Kidney tubule cell (primary cell): ENCODE measurements at places on chromosomes 7 and 10.

DNA sequence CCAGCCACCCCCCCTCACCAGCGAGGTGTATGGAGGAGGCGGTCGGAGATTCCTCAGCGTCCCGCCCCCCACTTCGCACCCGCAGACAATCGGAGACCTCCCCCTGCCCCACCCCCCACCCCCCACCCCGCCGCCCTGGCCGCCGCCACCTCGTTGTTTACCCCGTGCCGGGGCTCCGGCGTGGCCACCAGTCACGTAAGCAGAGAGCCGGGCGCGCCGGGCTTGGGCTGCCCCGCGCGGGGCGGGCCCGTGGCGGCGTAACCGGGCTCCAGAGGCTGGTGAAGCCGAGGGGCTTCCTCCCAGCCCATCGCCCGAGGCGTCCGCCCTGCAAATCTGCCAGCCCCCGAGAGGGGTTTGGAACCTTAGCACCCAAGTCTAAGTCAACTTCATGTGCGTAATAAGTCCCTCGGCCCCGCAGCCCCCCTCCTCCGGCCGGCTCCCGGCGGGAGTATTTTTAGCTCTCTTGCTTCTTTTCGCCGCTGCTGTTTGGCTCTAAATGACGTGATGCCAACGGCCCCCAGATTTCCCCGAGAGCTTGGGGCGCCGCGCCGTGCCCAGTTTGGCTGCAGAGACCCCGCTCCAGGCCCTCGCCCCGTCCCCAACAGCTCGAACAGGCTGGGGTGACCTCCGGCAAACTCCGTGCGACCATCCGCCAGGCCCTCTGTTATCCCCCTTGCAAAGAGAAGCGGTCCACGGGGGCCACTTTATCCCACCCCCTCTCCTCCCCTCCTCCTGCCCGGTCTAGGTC lies 2.7 kb downstream of the MXI1 start:
- DNase-seq, result peak; percentile 56

- DNase-seq, result no peak
These were observed 1.1 kb downstream of the ENTPD1 start for GRCh38 chr10:95756809-95757684.

DNA sequence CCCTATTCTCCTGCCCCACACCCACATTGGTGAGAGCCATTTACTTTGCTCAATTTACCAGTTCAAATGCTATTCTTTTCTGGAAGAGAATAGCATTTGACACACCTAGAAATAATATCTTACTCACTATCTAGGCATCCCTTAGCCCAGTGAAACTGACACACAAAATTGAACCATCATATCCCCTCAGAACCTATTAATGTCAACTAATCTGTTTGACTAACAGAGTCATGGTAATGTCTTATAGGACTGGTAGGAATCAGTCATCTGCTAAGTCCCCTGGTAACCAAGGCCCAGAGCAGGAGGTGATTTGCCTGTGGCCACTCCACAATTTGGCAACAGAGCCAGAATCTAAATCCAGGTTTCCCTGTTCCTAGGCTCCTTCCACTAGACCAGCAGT lies 63.3 kb downstream of the PPP1R3C start:
- peak; percentile 58 for DNase-seq

DNA sequence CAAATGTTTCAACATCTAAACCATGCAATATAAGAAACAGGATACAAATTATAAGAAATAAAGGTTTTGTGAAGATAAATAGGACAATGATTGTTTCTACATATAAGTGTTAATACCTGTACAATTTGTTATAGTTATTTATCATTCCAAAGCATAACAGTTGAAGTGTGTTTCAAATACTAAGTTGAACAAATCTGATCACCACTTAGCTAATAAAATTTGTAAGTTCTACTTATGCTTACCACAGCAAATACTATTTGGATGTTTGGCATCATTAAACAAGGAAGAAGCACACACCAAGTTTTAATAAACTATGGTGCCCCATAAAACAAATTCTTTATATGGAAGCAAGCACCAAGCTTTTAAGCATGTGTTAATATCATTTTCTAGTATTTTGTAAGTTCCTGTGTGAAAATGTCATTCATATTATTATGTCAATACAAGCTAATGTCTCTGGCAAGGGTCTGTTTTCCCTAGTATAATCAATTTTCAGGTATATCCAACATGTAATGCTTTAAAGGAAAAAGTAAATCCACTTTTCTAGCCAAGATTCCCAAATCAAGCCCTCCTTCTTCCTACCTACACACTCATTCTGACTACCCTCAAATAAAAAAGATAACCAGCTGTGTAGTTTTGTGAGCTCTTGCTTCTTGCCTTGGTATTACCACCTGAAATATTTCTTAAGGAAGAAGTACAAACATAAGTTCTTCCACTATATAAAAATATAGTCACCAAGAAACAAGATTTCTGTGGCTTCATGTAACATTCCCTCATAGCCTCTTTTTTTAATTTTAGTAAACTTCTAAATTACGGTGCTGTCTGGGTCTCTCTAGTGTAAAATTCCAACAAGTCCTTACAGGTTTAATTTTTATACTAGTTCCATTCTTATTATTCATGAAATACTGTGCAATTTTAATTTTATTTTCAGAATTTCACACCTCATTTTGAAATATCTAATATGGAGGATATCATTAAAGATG lies 9.2 kb downstream of the SKAP2 start:
- peak; percentile 19 for DNase-seq

GRCh38 chr7:48090095-48090805 lies 1.2 kb downstream of the UPP1 start:
- peak; percentile 72 for DNase-seq

- no peak for DNase-seq
These were observed 121.5 kb downstream of the KAT6B start for GRCh38 chr10:74947781-74948401.

GRCh38 chr10:120360571-120360970 lies 96.5 kb upstream of the PLPP4 start:
- no peak for DNase-seq

DNA sequence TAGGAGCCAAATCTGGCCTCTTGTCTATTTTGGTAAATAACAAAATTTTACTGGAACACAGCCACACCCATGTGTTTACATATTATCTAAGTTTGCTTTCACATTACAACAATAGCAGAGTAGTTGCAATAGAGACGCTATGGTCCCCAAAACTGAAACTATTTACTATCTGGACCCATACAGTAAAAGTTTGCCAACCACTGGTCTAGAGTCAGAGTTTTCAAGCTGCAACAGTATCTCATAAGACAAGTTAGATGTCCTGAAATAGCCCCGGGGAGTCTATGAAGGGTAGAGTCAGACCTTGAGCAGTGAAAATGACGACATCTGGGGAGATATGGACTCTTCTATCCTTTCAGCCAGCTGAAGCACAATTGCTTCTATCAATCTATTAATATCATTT lies 74.2 kb downstream of the CTNNA3 start:
- no peak for DNase-seq

- DNase-seq, result no peak
These were observed 4.8 kb upstream of the ADAP1 start for GRCh38 chr7:959271-959670.
